Left renal pelvis (tissue), 4 donors: ENCODE measurements at places on chromosomes 3 and 15.

GRCh38 chr3:137148406-137148805 lies 190.6 kb downstream of the IL20RB start:
- DNase-seq: no peak

DNA sequence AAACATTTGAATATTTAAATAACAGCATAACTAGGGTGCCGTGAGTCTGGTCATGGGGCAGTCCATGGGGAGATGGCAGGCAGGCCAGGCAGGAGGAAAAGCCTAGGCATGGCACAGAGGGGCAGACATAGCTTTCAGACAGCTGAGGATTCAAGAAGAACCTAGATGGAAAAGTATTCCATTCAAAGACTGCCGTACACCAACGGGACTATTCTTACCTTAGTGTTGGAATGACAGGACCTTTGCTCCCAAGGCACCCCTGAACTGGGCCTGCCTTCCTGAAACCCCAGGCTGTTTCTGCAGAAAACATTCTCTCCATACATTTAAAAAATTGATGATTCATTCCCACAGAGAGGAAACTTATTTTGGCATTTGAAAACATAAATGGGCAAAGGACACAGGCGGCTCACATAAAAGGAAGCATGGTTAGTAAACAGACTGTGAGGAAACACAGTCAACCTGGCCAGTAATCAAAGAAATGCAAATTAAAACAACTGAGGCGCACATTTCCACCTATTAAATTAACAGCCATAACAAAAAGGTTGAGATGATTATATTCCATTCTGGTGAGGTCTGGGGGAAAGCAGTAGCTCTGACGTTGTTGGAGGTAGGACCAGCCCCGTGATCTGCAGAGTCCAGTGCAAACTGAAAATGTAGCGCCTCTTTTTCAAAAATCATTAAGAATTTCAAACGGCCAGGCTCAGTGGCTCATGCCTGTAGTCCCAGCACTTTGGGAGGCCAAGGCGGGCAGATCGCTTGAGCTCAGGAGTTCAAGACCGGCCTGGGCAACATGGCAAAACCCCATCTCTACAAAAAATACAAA lies 71.3 kb upstream of the SMAD3 start:
- no peak for DNase-seq

- no peak for DNase-seq
Measured at GRCh38 chr3:30122359-30122758, 484.0 kb upstream of the TGFBR2 start.

GRCh38 chr3:15345608-15346137 lies 13.3 kb upstream of the SH3BP5 start:
- DNase-seq: no peak

DNA sequence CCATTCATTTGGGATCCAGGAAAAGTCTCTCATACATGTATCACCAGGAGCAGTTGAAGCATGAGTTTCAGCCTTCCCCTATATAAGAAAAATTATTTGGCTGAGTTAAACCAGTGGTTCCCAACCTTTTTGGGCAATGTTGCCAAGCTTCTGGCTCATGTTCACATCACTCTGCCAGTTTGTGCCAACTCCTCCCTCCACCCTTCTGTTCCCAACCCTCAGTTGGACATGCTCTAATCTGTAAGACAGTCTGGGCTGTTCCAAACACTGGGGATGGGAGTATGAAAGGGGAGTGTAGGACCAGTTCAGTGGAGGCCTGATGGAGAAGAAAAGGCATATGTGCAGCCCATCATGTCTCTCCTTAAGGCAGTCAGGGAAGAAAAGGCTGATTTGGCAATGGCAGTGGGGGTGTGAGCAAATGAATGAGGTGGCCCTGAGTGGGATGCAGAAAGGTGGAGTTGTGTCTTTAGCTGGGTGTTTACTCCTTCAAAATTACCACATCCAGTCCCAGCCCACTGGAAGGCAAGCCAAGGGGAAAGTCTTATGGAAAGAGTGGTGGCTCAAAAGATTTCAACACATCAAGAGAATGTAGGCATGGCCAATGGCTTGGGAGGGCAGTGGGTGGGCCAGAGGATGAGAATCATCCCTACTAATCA lies 32.0 kb upstream of the PRICKLE2 start:
- no peak for DNase-seq

DNA sequence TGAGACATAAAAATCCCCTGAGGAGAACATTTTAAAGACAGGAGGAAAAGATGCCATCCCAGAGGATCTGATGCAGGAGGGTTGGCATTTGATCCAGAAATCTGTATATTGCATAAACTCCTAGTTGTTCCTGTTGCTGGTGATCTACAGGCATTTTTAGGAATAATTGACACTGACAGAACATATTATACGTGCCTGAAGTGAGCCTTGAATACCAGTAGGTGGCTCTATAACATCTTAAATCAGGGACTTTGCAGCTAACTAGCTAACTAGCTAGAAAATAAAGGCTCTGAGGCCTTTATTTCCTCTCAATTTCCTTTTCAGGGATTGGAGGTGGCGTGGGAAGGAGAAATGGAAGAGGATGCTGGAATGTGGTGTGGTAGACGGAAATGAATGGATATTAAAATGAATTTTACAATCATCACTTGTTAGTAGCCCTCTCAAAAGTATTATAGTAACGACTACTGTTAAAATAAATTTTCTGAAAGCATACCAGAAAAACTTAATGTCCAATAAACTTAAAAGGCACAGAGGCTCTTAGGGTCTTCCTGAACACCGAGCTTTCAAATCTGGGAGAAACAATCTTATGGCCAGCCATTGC lies 73.8 kb upstream of the ZBED2 start:
- no peak for DNase-seq
